ENCODE measurements at places on chromosomes 3 and 15.
A peak's percentile ranks its signal among the peaks of the same experiment; 100 is the strongest.

- DNase-seq = no peak
These were observed 377.3 kb upstream of the MCTP2 start for GRCh38 chr15:93854088-93854487.

DNA sequence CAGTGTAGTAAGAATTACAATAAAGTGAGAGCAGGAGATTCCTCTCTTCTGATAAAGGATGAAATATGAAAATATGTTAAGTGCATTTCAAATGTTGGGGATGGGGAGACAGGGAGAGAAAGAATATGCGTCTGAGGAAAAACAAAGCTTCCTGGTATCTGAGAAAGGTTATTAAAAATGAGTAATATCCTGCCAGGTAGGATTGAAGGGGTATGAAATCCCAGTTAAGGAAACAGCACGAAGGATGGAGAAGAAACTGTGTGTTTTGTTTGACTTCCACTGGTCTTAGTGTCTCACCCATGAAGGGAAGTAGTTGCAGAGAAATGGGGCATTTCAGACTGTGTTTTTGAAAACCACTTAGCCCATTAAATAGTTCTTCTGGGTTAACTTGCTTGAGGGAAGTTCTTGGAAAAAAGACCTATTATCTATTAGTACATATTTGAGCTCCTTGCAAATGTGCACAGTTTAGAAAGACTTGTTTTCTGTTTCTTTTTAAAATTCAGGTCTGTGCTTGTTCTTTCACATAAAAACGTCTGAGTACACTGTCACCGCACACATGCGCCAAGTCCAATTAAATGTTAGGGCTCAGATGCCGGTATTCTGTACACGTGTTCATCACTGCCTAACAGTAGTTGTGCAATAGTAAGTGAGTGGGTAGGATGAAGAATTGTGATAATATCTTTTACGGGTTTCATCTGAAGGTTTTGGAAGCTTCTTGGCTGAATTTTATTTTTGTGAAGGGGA, 196.1 kb upstream of the P2RY1 start:
- DNase-seq = no peak

- no peak for DNase-seq
These were observed 88.4 kb upstream of the TBC1D5 start for GRCh38 chr3:17830788-17831187.

DNA sequence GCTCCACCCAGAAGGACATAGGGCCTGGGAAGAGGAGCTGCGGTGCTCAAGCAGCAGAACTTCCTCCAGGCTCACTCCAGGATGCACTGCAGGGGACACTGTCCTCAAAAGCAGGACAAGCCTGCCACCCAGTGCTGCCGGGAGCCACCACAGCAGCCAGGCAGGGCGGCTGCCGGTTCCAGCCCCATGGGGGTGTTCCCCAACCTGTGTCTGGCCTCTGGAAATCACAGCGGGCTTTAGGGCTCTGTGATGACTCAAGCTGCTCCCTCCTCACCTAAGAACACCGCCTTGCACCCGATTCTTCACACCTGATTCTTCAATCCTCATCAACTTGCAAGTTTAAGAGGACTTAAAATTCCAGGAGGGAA, 71.9 kb upstream of the SLC6A11 start:
- DNase-seq = peak; percentile 22

- DNase-seq = no peak
These were observed 15.4 kb downstream of the ZSCAN2 start for GRCh38 chr15:84616235-84616634.

GRCh38 chr15:77034695-77035489, 36.0 kb downstream of the TSPAN3 start:
- DNase-seq = no peak

DNA sequence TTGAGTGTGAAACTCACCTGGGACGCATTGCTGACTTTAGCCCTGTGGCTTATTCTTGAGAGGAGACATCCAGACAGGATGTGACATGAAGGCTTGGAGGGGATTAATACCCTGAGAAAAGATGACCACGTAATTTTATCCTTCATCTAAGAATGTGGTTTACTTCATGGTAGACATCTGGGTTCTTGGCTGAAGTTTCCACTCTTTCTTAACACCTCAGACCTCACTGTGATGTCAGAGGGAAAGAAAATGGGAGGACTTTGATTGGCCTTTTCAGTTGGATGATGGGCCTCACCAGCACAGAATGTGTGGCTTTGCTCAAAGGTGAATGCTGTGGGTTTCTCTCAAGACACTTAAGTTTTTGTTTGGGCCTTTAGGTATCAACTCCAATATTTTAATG, 16.5 kb downstream of the GORASP1 start:
- no peak for DNase-seq

DNA sequence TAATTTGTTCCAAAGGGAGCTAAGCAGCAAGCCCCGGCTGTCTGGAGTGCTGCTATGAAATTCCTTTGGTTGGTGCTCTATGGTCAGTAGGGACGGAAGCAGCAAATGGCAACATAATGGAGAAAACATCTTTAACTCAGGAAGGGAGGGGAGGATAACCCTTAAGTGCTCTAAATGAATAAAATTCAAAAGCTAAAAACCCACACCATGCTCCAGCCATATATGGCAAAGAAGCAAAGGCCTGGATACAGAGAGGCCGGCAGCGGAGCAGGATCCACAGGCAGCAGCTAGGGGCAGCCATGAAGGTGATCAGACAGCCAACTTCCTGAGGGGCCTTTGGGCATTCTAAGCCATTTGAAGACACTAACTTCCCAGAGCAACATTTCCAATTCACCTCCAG, 38.9 kb downstream of the IL17RD start:
- no peak for DNase-seq

DNA sequence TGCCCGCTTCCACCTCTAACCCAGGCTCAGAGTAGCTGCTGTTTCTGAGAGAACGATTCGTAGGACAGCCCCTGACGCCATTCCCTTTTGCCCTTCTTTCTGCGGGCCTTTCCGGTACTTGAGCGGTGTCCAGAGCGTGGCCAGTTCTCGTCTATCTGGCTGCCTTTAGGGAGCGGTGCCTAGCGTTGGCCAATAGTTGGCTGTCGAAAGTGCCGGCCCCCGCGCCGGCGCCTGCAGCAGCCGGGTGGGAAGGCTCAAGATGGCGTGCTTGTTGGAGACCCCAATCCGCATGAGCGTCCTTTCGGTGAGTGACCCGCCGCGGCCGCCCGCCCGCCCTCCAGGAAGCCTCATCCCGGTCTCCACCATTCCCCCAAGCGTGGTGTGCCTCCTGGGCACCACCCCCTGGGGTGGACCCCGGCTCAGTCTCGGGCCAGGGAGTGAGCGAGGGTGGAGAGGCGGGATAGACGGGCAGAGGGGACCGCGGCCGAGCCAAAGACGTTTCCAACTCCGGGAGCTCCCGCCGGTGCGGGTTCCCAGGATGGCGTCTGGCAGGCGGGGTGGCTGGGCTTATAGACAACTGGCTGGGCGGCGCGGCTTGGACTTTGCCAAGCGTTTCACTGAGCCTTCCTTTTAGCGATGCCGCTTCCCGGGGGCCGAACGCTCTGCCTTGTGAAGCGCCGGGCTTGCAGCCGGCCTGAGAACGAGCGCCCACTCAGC, at the start of gene ARMC8:
Gene ARMC8 (plus strand): TSS at position 6 of the 717 bp plus-strand sequence. CDS start 254 bp downstream, at position 260.
- DNase-seq = no peak

- DNase-seq = no peak
These were observed 172.1 kb upstream of the COL8A1 start for GRCh38 chr3:99466331-99466730.

- DNase-seq = no peak
These were observed 38.3 kb downstream of the RAB8B start for GRCh38 chr15:63227689-63228088.

DNA sequence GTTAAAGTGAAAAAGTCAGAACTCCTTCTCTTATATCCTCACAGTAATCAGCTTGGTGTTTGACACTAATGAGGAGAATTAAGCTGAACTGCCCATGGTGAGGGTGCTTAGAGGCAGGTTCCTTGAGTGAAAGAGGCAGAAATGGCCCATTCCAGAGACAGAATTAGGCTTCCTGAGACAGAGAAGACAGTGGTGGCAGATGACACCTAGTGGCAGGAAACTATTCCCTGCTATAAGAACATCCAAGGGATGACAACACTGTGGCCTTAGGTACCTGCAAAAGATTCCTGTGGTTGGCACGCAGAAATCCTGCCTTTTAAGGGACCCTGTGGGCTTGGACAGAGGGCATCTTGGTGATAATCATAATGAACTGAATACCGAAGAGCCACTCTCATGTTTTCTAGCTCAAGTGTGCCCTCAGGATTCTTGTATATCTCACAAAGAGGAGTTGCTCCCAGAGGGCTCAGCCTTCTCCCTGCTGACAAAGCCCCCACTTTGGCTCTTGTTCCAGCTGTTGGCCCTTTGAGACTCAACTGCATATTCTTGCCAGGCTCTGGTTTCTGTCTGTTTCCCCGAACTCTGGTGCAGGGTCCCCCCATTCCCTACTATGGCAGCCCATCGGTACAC, 56.0 kb downstream of the KBTBD12 start:
- peak; percentile 37 for DNase-seq

DNA sequence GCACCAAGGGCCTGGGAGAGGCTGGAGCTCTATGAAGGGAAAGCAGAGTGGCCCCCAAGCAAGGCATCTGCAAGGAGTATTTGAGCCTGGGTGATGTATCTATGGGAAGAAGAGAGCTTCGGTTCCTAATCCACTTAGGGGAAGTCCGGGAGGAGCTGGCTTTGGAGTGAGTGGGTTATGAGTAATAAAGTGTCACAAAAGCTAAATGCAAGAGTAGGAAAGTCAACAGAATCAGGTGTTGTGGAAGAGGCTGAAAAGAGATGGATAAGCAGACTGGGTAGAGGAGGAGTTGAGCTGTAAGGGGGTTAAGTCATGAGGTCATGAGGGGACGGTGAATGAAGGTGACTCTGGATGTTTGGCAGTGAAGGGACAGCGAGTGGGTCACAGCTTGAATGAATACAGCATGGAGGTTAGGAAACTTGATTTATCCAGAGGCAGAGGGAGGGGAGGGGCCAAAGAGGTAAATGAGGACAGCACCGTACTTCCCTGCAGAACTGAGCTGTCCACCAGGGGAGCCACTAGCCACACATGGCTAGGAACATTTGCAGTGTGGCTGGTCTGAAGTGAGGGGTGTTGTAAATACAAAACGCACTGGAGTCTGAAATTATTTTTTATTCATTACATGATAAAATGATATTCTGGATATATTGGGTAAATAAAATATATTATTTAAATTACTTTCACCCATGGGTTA, 83.3 kb downstream of the ADCY5 start:
- no peak for DNase-seq

DNA sequence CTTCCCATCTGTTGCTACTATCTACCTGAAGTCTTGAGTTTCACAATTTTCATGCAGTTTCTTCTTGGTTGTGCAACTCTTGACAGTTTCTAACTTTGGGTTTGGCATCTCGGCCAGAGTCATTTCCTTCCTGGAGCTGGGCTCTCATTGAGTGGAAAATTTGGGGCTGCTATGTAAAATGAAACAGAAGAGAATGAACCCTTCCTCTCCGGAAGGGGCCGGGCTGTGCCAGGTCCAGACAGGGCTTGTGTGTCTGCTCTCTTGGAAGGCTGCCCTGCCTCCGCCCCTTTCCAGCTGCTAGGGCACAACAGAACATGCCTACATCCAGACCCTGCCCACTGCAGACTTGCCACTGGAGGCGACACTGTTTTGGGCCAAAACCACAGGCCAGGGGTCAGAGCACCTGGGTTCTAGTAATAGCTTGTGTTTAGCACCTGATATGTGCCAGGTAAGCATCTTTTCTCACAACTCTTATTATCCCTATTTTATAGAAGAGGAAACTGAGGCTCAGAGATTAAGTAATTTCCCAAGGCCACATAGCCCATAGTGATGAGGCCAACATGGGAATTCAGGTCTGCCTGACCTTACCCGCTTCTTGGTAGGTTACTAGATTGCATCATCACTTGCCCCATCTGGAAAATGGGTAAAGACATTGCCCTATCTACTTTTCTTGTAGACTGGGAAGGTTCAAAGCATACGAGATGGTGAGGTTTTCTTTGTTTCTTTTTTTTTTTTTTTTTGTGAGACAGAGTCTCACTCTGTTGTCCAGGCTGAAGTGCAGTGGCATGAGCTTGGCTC, 25.0 kb downstream of the IRAK2 start:
- no peak for DNase-seq

DNA sequence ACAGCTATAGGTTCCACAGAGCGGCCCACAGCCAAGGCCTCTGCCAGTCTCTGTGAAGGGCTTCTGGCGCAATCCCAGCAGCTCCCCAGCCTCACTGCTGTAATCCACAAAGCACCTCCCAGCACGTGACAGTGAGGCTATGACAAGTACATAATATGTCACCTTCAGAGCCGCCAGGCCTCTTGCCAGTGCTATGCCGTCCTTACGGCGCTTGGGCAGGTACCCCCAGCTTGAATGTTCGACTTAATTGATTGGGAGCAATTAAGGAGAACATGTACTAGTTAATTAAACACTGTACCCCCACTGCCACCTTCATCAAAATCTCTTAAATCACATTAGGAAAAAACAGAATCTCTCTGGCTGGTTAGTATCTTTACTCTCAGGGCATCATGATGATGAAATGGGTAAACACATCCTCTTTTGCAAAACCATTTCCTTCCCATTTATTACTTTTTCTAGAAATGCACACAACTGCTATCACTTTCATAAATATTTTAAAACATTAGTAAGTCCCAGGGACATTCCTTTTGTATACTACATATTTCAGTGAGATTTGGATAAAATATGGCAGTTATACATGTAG, 169.9 kb downstream of the XXYLT1 start:
- no peak for DNase-seq

GRCh38 chr3:129745253-129745652, 138.8 kb upstream of the PLXND1 start:
- no peak for DNase-seq

DNA sequence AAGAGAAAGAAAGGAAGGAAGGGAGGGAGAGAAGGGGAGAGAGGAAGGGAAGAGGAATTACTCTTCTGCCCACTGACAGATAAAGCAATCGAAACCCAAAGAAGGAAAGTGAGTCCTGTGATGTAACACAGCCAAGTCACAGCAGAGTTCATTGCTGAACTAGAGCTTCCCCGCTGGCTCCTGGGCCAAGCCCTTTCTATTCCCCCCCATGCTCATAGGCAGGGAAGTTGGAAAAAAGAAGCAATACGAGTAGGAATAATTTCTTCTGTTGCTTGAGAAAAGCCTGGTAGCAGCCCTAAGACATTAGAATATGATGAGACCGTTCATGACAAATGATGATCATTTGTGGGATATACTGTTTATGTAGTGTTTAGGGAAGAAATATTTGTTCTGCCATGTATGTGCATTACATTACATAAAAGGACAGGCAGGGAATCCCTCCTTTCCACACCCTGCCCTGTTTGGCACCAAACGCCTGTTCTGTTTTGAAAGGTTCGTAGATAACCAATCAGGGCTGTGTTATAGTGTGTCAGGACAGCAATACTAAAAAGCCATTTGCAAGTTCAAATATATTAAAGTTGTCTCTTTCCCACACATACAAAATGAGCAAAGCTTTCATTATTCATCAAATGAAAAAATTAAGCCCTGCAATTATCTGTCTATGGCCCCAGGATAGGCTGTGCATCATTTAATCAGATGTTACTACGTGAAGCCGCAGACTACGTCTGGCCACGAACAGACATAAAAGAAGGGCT, 111.0 kb upstream of the TRPM1 start:
- DNase-seq = no peak

- no peak for DNase-seq
These were observed 87.4 kb downstream of the CHDH start for GRCh38 chr3:53758846-53759245.

GRCh38 chr3:14320219-14320618, 82.2 kb upstream of the SLC6A6 start:
- no peak for DNase-seq
